ENCODE measurements at places on chromosomes 2 and 18. TPM values are rescaled to one million over a fixed set of nuclear protein-coding genes. Genes with fewer than 3 reads are reported as not detected.

GRCh38 chr2:144642856-144643255 lies 122.9 kb upstream of the ZEB2 start:
- DNase-seq, result no peak

- no peak for DNase-seq
Measured at GRCh38 chr2:168182550-168183249, 64.7 kb downstream of the STK39 start.

DNA sequence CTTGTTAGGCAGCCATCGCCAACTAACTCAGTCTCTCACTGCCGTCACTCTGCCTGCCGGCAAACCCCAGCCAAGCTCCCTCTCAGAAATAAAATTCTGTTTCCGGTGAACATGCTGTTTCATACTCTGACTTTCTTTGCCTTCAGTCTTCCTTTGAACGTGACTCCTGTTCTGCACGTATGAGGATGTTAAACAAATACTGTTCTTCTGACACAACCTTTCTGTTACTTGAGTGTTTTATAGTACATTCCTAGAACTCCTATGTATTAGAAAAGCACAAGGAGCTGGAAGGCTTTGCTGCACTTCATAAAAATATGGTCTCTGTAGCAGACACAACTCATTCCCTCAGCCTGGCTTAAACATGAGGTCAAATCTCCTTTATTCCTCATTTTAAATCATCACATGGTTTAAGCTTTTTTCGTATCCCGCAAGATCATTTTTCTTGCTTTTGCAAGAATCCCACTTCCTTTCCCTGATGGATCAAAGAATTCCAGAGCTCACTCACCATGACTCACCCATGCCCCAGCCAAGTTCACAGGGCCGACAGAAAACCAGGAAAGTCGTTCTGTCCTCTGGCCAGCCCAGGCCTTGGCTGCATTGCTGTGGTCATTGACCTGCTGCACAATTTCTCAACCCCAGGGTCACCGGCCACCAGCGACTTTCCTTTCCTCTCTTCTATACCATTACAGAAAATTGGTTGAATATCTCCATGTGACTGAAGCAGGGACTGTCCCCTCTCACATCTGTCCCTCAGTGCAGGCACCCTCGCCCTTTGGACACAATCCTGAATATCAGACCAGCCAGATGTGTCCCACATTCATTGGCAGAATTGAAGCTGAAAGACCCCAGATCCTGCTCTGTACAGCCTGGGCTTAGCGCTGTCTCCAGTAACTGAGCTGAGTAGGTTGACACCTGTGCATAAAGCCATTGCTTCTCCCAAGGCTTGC lies 183.1 kb upstream of the ARL4C start:
- no peak for DNase-seq

GRCh38 chr2:203185864-203186263 lies 53.0 kb upstream of the CYP20A1 start:
- no peak for DNase-seq

DNA sequence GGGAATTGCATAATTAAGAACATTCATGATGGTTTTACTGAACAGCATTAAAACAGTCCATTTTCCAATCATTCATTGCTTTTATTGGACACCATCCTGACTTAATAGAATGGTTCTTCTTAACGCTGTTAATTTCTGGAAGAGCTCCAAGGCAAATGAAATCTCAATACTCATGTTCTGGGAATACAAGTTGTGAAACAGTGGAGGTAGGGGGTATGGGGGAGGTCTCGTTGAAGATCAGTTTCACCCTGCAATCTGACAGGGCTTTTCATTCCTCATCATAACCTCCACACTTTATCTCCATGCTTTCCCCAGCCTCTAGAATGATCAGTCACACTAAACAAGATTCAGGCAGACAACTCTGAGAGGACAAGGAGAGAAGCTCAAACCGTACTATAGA lies 113.6 kb downstream of the ETAA1 start:
- no peak for DNase-seq

GRCh38 chr2:30768036-30768686 lies 39.1 kb downstream of the CAPN13 start:
- DNase-seq, result peak; percentile 30

GRCh38 chr2:136242687-136243277 lies 124.8 kb upstream of the CXCR4 start:
- no peak for DNase-seq

The SERPINB7 gene
- 0.68 TPM for total RNA-seq

The SLC8A1 gene
- 30.7 TPM for total RNA-seq

The GPATCH11 gene
- total RNA-seq, result 4.9 TPM

The SIGLEC15 gene
- not detected for total RNA-seq

The REG1A gene
- not detected for total RNA-seq

The CNDP2 gene
- 197 TPM for total RNA-seq

The ESPNL gene
- 0.38 TPM for total RNA-seq

The ASAP2 gene
- 29.7 TPM for total RNA-seq

All from mesothelial cell of epicardium (in vitro differentiated cells).